Hippocampal formation (tissue), 2 donors: ENCODE measurements at places on chromosomes 5 and 9.

GRCh38 chr5:32241034-32241783, 67.1 kb upstream of the GOLPH3 start:
- no peak for DNase-seq

DNA sequence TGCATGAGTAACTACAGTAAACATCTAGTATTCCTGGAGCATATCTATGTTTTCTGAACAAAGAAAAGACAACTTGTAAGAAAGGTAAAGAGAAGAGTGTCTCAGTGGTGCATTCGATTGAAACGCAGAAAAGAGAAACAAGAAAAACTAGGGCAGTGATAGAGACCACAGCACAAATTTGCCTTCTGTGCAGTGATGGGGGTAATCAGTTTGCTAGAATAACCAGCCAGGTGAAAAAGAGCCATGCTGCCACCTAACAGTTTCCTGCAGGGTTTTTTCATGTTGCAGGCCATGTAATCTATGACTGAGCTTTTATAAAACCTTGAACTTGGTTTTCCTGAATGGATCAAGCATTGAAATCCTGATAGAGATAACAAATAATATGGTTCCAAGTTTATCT, 198.4 kb upstream of the MEF2C start:
- no peak for DNase-seq

GRCh38 chr9:89185980-89186379, 7.4 kb upstream of the SHC3 start:
- DNase-seq: no peak

DNA sequence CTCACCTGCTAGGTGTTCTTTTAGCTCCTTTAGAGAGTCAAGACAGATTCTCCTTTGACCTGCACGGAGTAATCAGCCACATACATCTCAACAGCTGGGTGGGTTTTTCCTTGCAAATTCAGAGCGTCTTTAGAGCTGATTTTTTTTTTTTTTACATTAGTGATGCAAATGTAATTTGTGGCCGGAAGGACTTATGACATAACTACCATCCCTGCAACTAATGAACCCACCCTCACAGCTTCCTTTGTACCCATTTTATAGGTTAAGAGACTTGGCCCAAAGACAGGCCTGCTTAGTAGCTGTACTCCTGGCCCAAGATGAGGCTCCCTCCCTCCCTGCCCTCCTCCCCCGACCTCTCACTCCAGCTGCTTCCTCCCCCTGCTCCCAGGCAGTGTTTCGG, 69.9 kb upstream of the NIPAL4 start:
- DNase-seq: no peak

DNA sequence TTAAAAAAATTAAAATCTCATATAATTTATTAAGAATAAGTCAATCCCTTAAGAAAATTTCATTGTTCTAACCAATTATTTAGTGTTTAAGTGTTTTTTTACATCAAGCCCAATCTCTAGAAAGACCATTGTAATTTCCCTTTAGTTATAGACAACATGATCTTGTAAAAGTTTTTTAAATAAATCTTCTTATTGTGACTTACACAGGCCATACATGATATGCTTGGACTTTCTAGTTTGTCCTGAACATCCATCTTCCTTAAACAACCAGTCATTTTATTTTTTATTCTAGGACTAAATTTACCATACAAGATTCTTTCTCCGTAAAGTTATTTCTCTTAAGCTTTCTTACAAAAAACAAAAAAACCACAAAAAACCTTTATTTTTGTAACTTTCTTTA, 126.5 kb upstream of the MAST4 start:
- DNase-seq: no peak

DNA sequence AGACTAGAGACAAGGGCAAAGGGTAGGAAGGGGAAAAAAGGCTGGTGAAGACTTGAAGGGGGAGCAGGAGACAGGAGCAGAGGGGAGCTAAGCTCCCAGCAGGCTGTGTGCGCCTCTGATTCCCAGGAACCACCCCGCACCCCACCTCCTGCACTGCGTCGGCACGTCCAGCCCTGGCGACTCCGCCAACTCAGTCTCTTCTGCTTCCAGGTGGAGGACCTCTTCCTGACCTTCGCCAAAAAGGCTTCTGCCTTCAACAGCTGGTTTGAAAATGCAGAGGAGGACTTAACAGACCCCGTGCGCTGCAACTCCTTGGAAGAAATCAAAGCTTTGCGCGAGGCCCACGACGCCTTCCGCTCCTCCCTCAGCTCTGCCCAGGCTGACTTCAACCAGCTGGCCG, 30.5 kb downstream of the DYNC2I2 start:
- no peak for DNase-seq

- DNase-seq: no peak
These were observed 58.1 kb downstream of the NNT start for GRCh38 chr5:43661102-43661501.

GRCh38 chr5:145936401-145937131, at the start of gene SH3RF2:
SH3RF2 (plus strand) TSS chr5:145936578; CDS start chr5:145937929, 1,351 bp downstream.
- no peak for DNase-seq

DNA sequence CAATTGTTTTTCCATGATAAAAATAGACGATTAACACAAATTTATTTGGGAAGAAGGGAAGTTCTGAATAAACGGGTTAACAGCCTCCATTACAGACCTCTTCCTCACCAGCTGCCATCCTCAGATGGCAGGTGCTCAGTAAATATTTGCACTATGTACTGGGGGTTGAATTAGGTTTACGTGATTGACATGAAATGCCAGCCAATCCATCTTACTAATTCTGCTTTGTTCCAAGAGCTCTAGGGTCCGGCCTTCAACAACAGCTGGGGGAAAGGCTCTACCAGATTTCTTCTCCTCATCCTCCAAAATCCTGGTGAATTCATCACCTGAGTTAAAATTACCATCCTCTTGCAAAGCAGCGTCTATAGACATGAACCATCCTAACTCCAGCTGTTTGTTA, 104.6 kb downstream of the MTX3 start:
- no peak for DNase-seq

GRCh38 chr9:71826279-71826678, 58.0 kb upstream of the CEMIP2 start:
- DNase-seq: no peak

DNA sequence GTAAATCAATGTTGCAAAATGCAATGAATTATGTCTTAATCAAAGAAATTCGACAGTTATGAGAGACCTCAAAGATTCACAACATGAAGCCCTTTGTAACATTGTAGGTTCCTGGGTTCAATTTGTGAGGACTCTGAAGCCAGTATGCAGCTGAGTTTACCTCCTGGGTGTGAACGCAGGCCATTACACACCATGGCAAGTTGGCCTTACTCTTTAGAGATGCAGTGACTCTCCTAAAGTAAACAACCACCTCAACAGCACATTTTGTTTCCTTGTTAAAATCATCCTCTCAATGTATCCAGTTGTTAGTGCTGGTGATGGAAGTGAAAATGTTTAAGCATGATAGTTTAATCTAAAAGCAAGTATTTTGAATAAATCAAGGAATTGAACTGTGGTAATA, 73.8 kb downstream of the JAKMIP2 start:
- no peak for DNase-seq
